ENCODE measurements at places on chromosomes 2 and 18.

GRCh38 chr2:23230885-23231284 is 154.1 kb upstream of the KLHL29 start:
- no peak for DNase-seq

- no peak for DNase-seq
Measured at GRCh38 chr2:107094450-107094986, 208.6 kb upstream of the ST6GAL2 start.

DNA sequence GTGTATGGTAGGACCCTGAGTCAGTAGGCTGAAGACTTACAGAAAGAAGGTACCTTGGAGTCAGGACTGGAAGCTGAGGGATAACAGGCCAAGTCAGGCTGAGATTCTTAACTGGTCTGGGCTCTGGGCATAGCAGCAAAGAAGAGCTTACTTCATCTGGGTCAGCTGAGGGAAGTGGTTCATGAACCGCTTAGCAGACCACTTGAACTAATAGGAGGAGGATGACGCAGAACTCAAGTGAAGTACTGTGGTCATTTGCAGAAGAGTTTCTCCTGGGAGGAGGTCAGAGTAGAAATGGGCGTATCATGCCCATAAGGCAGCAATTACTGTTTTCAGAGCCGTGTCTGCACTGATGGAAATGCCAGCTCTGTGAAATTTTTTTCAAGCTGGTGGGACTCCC is 164.5 kb downstream of the LCLAT1 start:
- DNase-seq, result peak; percentile 62

- DNase-seq, result no peak
Measured at GRCh38 chr2:237604960-237605359, 14.4 kb upstream of the RAB17 start.

- DNase-seq, result no peak
Measured at GRCh38 chr2:197926673-197927072, 122.3 kb downstream of the PLCL1 start.

GRCh38 chr2:59339837-59340207 is 1098.7 kb upstream of the FANCL start:
- DNase-seq, result no peak

GRCh38 chr18:71808616-71809015 is 735.5 kb downstream of the CBLN2 start:
- no peak for DNase-seq

GRCh38 chr2:182542501-182543258 is 115.8 kb upstream of the PDE1A start:
- DNase-seq, result no peak

DNA sequence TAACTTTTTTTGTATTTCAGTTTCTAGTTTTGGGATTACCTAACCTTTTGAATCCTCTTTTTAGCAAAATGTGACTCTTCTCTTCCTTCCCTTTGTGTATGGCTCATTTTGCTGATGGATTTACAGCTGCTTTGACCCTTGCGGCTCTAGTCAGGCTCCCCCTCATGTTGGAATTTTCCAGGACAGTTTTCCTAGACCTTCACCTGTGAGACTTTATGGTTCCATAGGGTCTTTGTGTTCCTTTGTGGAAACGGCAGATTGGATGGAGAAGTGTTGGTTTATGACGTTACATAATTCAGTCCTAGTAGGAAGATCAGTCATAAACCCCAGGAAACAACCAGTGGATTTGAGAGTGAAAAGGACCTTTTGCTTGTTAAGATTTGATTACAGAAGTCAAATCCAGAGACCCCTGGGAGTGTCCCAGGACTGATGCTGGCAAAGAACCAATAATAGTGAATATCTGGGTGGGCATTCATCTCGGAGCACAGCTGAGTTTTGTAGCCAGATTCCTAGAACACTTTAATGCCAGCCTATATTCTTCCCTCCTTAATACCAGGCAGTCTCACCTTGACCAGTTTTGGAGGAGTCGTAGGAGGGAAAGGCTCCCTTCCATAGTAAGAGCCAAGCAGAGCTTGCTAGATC is 42.7 kb downstream of the SOCS6 start:
- no peak for DNase-seq

GRCh38 chr2:160224060-160224459 is 24.0 kb upstream of the ITGB6 start:
- DNase-seq, result no peak

DNA sequence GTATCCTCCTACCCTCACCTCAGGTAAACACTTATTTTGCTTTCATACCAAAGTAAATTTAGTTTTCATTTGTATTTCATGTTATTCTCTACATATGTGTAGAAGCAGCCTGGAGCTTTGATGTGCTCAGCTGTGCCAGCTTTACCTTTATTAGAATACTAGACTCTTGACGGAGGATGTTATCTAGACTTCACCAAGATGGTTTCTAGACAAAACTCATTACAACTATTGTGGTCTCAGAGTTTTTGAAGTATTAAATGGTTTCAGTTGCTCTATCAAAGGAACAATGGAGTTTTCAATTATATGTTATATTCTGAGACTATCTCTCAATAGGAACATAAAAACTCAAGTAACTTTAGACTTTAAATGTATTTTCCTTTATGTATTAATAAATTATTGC is 5.0 kb upstream of the IL18RAP start:
- no peak for DNase-seq

- DNase-seq, result no peak
Measured at GRCh38 chr18:13471971-13472628, 253.5 kb downstream of the LDLRAD4 start.

GRCh38 chr2:10885094-10885860 is 26.5 kb upstream of the KCNF1 start:
- DNase-seq, result no peak

- no peak for DNase-seq
Measured at GRCh38 chr18:35547008-35547605, 34.4 kb upstream of the GALNT1 start.

DNA sequence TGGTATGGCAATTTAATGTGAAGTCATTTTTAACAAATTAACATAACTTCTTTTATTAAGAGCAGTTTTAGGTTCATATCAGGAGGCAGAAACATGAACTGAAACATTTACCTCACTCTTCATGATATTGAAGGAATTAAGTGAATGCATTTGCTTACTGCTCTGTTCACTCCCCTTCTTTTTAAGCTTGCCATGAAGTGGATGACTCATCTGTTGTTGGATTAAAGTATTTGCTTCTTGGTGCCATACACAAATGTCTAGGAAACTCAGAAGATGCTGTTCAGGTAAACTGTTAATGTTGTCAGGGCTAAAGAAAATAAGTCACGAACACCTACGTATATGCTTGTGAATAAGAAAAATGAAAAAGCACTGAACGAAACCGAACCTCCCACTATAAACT is 10.2 kb upstream of the CABYR start:
- DNase-seq, result no peak

- DNase-seq, result no peak
Measured at GRCh38 chr2:22950431-22950830, 434.5 kb upstream of the KLHL29 start.

GRCh38 chr2:142724186-142724585 is 153.3 kb upstream of the KYNU start:
- no peak for DNase-seq

DNA sequence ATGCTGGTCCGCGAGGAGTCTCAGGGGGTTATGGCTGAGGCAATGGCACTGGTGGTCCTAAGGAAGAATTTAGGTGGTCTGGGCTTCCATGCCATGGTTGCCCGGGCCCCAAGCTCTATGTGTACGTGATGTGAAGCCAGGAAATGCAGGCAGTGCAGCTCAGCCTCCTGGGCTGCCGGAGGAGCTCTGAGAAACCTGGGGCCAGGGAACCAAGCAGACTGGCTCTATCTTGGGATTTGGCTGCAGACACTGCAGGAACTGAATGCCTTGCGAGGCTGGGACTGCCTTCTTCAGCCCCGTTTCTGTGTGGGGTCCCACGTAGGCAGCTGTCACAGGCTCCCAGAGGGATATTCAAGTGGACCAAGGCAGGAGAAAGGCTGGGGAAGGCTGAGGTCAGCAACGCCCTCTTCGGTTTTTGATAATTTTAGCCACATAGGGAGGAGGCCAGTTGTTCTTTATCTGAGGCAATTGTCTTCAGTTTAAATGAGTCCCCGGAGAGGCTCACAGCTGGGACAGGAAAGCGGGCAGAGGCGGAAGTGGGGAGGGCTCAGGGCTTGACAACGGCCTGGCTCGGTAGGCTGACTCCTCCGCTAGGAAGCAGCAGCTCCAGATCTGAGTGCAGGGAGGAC is 77.7 kb downstream of the RHOB start:
- no peak for DNase-seq

DNA sequence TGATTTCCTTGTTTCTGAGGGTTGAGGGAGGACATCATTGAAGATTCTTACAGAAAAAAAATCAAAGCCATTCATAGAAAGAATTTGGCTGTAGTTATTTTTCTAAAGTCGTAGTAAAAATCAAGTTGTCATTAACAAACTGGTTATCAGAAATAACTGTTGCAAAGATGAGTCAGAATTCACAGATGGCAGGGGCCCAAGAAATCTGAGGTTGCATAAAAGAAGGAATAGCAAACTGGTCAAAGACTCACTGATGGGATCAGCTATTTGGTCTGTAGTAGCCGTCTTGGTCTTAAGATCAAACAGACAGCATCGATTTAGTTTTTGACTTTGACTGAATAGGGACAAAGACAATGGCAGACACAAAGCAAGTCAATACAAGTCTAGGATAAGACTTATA is 334.3 kb downstream of the FIGN start:
- no peak for DNase-seq

- no peak for DNase-seq
Measured at GRCh38 chr18:26543373-26543772, 5.0 kb downstream of the KCTD1 start.

DNA sequence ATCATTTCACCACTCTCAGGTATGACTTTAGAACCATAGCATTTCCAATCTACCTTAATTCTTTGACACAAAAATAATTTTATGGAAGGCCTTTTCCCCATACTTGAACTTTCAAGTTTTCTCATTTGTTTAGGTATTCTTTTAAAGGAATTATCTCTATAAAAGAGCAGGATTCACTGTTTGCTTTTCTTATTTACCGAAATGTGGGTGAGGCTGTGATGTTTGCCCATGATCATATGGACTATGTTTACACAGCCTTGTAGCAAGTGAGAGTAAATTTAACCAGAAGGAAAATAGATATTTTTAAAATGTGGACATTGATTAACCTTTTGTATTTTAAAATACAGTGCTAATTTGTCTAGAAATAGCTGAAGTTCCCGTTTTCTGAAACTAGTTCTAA is 26.3 kb downstream of the CAB39 start:
- DNase-seq, result no peak

GRCh38 chr2:113157897-113158753 is 15.6 kb upstream of the PSD4 start:
- no peak for DNase-seq

DNA sequence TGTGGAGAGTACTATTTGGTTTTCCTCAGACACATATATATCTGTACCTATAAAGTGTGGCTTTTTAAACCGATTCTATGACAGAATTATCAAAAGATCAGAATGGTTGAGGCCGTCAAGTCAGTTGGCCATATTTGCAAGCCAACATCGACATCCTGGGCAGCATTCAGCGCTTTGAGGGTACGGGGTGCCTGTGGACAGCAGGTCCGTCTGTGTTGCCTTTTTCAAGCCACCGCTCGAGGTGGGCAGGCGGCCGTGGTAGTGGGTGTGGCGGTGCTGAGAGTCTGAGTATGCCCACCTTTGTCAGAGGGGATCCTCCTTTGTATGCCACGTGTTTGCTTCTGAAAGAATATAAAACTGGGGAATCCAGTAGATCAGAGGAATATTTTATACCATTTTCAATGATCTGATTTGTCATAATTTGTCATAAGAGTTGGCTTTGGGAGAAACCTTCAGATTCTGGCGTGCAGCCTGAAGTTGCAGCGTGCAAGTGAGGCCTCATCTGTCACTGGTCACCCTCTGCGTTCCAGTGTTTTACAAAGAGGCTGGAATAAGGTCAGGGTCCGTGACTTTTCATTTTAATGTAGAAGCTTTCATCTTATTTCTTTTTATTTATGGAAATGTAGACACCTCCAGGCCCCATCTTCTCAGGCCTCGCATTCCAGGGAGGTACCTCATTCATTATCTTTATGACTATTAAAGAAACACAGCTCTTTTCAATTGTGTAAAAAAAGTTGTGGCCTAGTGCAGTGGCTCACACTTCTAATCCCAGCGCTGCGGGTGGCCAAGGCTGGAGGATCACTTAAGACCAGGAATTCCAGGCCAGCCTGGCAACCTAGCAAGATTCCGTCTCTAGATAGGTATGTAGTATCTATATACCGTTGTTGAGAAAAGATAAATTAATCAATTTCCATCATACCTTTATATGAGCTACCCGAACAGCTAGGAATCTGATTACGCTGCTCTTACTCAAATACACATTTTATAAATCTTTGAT is 37.8 kb upstream of the RBM44 start:
- DNase-seq, result no peak

GRCh38 chr18:56565046-56565445 is 73.3 kb downstream of the TXNL1 start:
- DNase-seq, result no peak

DNA sequence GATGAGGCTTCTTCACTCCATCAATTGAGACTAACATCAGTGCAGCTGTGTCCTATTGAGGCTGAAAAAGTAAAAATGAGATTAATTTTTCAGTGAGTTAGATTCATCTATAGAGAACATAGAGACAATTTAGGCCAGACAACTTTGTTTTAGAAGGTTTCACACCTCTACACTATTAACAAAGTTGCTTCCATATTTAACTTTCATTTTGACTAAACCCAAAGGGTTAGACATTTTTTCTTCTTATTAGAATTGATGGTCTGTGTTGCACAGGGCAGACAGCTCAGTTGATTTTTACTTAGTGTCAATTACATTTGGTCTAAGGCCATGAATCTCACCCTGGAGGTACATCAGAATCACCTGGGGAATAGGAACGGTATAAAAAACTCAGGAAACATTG is 130.2 kb upstream of the NXPH2 start:
- no peak for DNase-seq

DNA sequence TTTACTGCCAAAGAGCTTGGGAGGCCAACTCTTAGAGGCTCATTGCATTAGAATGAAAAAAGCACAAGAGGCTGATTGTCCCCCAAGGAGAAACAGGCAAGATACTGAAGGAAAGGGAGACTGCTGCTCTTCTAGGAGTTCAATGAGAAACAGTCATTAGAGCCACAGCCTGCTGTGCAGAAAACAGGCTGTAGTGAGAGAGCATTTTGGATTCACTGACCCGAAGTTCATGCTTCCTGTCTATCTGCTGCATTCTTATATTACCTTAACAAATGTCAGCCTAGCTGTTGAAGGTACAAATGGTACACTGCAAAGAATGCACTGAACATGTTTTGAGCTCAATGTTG is 423.3 kb downstream of the SETBP1 start:
- DNase-seq, result no peak
